ENCODE measurements at places on chromosomes 11 and 22.

DNA sequence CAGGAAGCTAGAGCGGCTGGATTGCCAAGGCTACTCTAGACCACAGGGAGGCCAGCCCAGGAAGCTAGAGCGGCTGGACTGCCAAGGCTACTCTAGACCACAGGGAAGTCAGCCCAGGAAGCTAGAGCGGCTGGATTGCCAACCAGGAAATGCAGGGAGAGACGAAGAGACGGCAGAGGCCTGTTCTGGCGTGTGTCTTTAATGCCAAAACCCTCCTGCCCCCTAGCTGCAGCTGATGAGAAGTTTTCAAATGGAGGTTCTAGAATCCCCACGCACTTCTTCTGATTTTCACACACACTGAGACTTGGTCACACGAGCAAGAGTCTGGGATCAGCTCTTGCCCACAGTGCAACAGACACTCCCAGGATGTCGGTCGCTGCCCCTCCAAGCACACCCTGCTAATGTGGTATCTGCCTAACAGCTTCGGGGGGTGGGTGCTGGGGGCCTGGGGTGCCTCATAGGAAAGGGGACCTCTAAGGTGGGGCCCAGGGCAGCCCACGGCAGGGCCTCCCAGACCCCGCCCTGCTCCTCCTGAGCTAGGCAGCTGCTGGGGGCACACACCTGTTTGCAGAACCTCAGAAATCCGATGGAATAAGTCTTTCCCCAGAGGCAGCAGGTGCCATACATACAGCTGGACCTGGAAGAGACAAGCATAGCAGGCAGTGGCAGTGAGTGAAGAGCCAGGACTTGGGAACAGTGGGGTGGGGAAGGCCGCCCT, 28.5 kb downstream of the MAFF start:
- peak; percentile 60 for DNase-seq

GRCh38 chr22:49961601-49962011, 1.0 kb downstream of the PIM3 start:
- DNase-seq = no peak

DNA sequence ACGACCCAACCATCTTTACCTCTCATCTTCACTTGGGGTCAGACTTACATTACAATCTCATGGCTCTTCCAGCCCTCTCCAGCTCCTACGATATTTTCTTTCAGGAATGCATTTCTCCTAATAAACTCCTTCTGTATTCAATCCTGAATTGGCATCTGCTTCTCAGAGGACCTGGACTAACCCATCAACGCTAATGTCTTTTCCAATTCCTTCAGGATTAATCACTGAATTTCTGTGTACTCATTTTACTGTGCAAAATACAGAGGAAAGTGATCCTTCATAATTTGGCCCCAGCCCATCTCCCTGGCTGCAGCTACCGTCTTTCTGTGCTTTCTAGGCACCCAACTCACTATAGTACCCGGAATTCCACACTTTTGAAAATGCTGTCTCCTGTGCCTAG, 239.2 kb downstream of the METTL15 start:
- DNase-seq = no peak

GRCh38 chr22:37870273-37870672, 21.1 kb downstream of the EIF3L start:
- DNase-seq = no peak

GRCh38 chr22:42371501-42371900, 60.7 kb downstream of the NFAM1 start:
- DNase-seq = no peak

GRCh38 chr11:95682552-95682951, 107.0 kb downstream of the FAM76B start:
- no peak for DNase-seq

All from posterior cingulate gyrus (tissue), 11 donors.